Osteoblast (primary cell): ENCODE measurements at places on chromosomes 2 and 18. TPM values are rescaled to one million over a fixed set of nuclear protein-coding genes. Genes with fewer than 3 reads are reported as not detected.

The LBX2 gene
- 4.1 and 5.4 TPM in 2 replicates for total RNA-seq

The NOSTRIN gene
- 0.59 and 1.4 TPM in 2 replicates for total RNA-seq

The CNRIP1 gene
- 43.4 and 46.3 TPM in 2 replicates for total RNA-seq

The CXCR1 gene
- total RNA-seq: not detected in 2 replicates

The ZNF396 gene
- total RNA-seq: 1.8 and 3.3 TPM in 2 replicates

The LYPD6 gene
- total RNA-seq: under 0.01 and 0.59 TPM in 2 replicates

The STARD6 gene
- total RNA-seq: not detected in 2 replicates

The MYO3B gene
- 0.29 and 0.36 TPM in 2 replicates for total RNA-seq

The DAPL1 gene
- total RNA-seq: 0.29 TPM in 1 of 2 replicates, not detected in the other

The LYG2 gene
- total RNA-seq: not detected in 2 replicates

The UGT1A7 gene
- total RNA-seq: not detected in 2 replicates

The PDE11A gene
- total RNA-seq: under 0.01 and 0.36 TPM in 2 replicates

GRCh38 chr2:127423880-127424279 lies 5.7 kb downstream of the PROC start:
- DNase-seq: peak; percentile 85

- DNase-seq: no peak
Observed at GRCh38 chr2:144341538-144341937, 178.4 kb downstream of the ZEB2 start.

GRCh38 chr2:61634512-61634911 lies 96.4 kb upstream of the XPO1 start:
- DNase-seq: no peak

DNA sequence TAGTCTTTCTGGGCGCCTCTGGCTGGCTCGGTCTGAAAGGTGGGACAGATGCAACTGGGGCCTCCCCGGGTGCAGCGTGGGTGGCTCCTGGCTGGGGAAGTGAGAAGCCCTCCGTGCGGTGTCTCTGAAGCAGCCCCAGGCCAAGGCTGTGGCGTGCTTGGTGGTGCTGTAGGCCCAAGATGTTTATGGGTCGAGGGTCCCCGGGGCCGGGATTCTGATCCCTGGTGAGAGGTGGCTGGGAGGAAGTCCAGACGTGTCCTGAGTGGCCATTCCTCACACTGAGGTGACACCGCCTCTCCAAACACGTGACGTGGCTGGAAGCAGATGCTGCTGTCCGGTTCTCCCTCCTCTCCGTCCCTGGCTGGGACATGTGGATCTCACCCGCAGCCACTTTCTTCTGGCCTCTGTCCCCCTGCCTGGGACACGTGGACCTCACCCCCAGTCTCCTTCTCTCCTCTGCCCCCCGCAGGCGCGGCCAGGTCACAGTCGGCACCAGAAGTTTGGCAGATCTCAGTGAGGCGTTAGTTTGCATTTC lies 12.6 kb downstream of the RTP5 start:
- DNase-seq: no peak

- DNase-seq: peak; percentile 56
Observed at GRCh38 chr2:196459539-196459938, 180.0 kb upstream of the CCDC150 start.

DNA sequence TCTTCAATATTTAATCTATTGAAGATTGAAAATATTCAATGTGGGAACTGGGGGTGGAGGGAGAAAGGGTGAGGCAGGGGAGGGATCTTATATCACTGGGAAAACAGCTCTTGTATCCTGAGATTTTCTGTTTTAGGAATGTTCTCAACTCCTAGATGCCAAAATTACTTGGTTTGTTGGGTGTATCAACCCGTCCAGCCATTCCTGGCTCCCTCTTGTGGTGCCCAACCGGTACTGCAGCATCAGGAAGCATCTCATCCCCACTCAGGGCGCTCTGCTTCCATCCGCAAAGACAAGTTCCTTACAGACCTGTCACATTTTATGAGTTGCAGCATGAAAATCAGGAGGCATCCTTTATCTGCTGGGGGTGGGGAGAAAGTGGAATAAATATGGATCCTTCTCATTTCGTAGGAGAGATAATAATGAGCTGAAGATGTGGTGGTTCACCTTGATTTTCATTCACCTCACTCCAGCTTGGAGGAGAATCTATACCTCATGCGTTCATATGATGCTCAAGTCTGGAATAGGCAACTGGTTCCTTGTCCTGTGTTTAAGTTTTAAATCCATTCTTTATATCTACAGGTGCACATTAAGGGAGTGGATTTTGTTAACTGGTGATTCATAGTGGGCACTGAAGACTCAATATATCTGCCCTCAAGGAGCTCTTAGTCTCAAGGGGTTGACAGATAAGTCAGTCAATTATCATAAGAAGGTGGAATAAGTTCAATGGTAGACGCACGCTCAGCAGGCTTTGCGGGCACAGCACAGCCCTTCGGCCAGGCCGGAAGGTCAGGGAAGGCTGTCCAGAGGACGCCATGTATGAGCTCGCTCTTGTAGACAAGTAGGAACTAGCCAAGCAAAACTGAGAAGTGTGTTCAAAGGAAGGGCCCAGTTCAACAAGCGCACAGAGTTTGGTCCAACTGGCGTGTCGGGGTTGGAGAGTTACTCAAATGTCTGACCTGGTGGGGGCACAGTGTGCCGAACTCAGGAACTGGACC lies 127.3 kb downstream of the RNF144A start:
- no peak for DNase-seq

DNA sequence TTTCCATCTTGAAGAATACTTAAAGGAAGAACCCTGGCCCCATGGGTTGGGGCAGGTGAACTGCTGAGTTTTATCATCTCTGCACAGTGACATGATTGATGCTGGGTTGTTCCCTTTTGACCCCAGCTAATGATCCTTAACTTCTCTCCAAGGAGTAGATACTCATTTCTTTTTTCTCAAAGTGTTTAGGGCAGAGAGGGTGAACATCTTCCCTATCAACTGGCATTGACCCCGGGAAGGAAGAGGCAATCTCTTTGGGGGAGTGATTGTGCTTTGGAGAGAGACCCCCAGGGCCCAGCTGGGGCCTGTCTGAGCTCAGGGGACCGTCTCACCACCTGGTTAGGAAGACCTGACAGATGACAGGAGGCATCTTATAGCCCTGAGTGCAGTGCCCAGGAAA lies 190.6 kb downstream of the FHOD3 start:
- DNase-seq: no peak

DNA sequence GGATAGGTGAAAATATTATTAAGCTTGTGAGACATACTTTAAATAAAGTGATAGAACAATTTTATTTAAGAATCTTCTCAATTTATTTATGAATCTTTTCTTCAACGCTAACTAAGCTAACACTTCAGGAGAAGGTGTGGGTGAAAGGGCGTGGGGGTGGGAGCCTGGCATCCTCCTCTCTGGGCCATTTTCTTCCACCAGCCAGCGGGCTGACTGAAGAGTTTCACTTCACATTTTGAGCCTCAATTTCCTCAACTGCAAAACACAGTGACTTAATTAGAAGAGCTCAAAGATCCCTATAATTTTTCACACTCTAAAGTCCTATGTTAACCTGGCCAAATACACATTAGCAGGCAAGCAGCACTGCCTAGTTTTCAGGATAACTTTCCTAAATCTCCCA lies 94.8 kb downstream of the FTCDNL1 start:
- DNase-seq: no peak

GRCh38 chr2:30990176-30990575 lies 148.1 kb downstream of the GALNT14 start:
- no peak for DNase-seq

GRCh38 chr2:152443771-152444170 lies 108.8 kb downstream of the FMNL2 start:
- no peak for DNase-seq

DNA sequence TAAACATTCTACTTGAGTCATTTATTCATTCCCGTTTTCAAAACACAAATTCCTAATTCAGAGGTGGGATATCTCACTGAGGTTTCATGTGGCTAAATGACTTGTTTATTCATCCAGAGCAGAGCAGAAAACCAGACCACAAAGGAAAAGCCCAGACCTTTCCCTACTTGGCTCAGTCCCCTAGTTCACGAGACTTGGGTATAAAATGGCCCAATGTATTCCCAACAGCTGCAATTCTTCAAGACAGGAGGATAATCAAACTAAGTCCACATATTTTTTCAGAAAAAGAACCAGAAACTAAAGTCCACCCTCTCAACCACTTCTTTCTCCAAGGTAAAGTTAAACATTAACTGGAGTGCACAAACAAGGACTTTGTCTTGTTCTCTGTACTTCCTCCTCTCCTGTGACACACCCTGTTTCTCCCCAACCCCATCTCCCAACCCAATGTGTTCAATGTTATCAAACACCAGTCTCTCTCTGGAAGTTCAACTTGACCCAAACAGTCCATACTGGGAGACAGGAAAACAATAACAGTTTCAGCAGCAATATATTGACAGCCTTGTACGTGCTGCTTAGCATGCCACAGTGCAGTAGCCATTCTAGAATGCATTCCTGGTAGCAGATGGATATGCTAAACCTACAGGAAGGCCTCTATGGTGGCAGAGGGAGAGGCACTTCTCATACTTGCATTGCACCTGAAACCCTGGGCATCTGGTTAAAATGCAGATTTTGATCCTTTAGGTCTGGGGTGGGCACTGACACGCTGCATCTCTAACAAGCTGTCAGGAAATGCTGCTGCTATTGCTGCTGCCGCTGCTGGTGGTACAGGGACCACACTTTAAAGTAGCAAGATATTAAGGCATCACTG lies 110.7 kb downstream of the INO80D start:
- peak; percentile 74 for DNase-seq

DNA sequence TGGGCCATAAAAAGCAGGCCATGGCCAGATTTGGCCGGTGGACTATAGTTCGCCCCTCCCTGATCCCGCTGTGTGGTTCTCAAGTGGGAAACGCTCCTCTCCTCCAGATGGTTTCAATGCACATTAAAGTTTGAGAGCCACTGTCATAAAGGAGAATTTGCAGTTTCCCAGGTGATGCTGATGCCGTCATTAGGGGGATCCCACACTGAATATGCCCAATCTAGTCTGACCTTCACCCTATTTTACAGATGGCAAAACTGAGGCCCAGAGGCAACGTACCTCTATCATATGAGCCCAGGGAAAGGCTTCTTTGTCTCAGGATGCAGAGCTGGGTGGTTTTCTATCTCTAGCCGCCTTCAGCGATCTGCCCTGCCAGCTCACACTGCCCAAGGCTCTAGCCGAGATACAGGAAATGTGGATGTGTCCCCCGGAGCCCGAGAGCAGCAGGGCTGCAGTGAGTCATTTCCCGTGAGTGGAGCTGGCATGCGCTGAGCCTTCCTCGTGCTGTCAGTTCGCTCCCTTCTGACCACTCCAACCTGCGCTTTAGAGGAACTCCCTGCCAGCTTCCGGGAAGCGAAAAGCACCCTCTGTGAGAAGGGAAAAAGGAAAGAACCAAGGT lies 116.2 kb downstream of the SMAD7 start:
- DNase-seq: peak; percentile 95

DNA sequence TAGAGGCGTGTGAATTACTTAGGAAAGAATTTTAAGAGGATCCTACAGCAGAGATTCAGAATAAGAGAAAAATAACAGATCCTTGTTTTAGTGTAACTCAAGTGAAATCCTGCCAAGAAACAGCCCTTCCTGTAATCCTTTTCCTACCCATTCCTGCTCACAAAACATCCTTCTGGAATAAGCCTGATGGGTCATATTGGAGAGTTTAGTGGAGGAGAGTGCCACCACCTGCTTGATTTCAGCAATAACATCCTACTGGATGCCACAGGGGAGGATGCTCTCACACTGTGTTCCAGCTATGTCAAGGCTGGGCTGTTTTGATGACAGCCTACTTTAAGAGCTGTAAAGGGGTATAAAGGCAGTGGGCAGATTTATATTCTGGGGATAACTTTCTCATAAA lies 54.8 kb upstream of the CCDC178 start:
- DNase-seq: no peak

DNA sequence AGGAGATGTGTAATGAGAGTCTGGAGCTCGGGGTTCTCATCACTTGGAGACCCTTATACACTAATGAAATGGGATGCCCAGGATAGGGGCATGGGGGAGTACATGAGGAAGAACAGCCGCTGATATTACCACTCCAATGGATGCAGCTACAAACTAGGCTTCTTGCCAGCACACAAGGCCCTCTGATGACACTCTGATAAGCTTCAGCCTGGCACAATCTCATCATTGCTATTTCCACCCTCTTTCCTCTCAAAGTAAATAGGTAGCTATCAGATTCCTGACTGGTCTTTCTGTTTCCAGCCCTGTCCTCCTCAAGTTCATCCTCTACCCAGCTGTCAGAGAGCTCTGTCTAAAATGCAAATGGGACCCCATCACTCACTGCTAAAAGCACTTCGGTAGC lies 103.0 kb downstream of the GPR39 start:
- DNase-seq: no peak

GRCh38 chr2:55775828-55776227 lies 82.2 kb upstream of the PNPT1 start:
- DNase-seq: no peak

DNA sequence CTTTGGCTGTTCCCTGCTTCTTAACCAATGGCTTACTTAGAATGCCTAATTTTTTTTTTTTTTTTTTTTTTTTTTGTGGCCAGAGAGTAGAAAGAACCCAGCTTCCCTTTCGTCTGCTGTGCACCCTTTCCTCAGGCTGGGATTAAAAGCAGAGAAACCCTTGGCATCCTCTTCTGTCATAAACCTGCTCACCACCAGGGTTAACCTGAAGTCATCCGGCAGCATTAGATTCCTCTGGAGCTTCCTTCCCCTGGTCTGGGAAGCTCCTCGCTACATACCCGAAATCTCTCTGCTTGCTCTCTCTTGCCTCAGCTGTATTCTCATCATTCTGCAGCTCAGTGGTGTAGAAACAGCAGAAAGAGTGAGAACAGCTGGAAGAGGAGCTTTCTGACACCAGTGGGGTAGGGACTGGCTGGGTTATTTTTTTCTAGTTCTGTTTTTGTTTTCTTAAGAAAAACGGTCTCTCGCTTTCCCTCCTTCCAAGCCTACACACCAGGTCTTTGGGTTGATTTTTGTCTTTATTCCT lies 339.0 kb upstream of the MEIS1 start:
- no peak for DNase-seq

DNA sequence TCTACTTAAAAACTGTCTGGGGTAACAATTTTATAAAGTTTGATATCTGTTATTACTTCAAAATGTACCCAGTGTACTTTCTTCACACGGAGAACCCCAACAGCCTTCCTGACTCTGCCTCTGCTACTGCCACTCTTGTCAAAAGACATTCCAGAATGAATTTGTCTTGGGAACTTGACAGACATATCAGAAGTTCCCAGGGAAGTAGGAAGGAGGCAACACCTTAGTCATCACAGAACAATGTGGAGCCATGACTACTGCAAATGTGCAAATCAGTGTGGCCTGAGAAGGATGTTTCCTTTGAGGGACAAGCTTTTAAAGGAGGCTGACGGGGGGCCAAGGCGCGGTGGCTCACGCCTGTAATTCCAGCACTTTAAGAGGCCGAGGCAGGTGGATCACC lies 133.8 kb upstream of the RNF152 start:
- DNase-seq: no peak

GRCh38 chr2:148553332-148553887 lies 91.1 kb upstream of the EPC2 start:
- DNase-seq: peak; percentile 55
